ENCODE measurements at places on chromosomes 2 and 18.

- no peak for DNase-seq
These were observed 700.0 kb upstream of the SOX11 start for GRCh38 chr2:4992226-4992625.

GRCh38 chr2:227450311-227450841 lies 21.6 kb upstream of the AGFG1 start:
- no peak for DNase-seq

GRCh38 chr2:182522972-182523473 lies 96.2 kb upstream of the PDE1A start:
- no peak for DNase-seq

DNA sequence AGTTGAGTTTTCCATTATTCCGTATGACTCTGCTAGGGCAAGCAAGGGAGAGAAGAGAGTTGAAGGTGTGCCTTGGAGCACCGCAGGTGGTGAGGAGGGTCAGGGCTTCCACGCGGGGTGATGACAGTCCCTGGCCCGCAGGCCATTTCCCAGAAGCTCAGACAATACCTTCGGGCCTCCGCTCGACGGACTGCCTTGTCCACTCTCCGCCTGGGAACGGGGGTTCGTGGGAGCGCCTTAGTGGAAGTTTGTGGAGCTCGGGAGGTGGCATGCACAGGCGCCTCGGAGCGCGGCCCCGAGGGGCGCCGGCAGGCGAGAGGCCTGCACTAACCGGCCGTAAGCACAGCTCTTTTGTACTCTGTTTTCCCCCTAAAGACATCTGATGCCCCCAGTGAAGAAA lies 69.8 kb downstream of the ARHGEF33 start:
- DNase-seq: no peak

- DNase-seq: no peak
These were observed 68.1 kb downstream of the ADNP2 start for GRCh38 chr18:80177128-80177527.

DNA sequence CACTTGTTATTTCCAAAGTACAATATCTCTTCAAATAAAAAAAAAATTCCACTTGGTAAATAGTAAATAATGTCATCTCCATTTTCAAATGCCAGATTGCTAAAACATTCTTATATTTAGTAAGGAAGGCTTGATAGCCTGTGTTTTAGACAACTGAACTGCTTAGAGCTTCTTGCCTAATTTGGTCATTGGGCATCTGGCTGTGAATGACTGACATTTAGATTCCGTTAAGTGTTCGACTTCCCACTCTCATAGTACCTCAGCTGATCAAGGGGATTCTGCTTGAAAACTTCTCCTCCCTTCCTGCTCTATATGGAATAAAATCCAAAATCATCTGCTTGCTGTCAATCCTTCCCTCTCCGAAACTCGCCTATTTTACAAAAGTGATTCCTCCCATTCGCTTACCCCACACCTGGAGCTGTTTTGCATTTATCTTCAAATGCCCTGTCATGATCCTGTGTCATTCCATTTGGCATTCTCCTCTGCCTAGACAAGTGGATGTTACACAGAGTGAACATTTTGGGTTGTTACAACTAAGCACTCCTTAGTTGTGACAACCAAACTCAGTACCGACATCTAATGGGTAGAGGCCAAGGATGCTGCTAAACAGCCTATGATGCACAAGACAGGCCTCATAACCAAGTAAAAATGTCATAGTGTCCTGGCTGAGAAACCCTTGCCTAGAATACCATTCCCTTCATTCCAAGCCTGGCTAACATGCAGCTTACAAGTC lies 181.0 kb downstream of the CDH2 start:
- DNase-seq: no peak

- no peak for DNase-seq
These were observed 32.1 kb downstream of the ATOH8 start for GRCh38 chr2:85785871-85786270.

DNA sequence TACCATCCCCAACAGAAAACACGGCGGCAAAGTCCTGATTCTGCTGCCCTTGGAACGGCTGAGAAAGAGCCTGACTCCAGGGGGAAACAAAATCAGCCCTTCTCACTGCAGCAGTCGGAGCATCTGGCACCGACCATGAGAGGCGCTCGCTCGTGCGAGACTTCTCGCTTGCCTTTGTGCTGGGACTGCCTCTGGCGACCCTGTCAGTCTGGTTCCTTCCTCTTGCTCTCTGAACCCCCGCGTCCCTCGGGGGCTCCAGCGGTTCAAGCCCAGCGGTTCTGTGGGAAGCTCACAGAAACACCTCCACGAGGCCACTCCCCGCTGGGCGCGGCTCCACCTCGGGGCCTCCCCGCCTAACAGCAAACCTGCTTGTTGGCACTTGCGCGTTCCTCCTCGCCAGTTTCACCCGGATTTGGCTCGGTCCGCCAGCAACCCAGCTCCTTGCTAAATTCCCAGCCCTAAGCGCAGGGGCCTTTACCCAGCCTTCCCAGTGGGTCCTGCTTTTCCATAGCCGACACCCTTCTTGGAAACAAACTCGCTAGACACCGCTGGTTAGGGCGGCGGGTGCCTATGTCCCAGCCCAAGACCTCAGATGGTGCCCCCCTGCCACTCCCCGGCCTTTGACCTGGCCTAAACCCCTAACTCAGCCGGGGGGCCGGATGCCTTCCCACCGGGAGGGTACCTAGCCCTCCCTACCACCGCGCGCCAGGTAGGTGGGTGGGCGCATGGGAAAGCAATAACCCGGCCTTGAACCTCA lies 2.2 kb downstream of the RND3 start:
- DNase-seq: peak; percentile 42

DNA sequence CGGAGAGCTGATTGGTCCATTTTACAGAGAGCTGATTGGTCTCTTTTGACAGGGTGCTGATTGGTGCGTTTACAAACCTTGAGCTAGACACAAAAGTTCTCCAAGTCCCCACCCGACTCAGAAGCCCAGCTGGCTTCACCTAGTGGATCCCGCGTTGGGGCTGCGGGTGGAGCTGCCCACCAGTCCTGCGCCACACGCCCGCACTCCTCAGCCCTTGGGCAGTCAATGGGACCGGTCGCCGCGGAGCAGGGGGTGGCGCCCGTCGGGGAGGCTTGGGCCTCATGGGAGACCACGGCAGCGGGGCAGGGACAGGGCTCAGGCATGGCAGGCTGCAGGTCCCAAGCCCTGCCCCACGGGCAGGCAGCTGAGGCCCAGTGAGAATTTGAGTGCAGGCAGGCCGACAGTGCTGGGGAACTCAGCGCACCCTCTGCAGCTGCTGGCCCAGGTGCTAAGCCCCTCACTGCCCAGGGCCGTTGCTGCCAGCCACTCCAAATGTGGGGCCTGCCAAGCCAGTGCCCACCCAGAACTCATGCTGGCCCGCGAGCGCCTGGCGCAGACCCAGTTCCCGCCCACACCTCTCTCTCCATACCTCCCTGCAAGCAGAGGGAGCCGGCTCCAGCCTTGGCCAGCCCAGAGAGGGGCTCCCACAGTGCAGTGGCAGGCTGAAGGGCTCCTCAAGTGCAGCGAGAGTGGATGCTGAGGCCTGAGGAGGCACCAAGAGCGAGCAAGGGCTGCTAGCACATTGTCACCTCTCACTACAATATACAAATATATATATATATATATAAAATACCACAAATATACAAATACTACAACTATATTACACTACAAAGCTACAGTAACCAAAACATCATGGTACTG lies 100.7 kb downstream of the SPIRE1 start:
- DNase-seq: no peak

- DNase-seq: no peak
These were observed 20.2 kb downstream of the CRACDL start for GRCh38 chr2:98915751-98916358.

GRCh38 chr18:49609256-49610021 lies 47.6 kb downstream of the LIPG start:
- DNase-seq: no peak

DNA sequence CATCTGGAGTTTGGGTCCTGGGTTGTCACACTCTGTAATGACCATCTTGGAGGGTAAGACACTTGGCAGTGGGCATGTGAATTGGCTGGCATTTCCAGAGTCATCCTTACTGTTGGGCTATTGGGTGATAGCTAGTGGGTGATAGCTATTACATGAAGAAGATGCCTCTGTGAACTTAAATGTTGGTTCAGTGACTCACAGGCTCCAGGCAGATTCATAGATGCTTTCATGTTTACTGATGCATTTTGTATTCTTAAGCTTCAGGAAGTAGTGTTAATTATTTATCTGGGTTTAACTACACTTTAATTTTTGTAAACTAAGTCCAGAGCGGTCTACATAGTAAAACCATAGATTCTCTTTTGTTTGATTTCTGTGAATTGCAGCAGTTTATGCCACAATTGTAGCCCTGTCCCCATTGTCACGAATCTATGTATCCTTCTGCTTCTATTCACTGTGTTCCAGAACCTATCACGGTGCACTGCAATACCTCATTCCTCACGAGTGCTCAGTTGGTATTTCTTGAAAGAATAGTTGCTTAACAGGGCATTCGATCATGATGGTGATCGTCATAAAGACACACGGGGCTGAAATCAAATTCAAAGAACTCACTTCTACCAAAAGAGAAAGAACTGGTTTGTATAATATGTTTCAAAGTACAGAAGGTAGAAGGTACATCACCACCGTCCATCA lies 79.7 kb downstream of the GBX2 start:
- DNase-seq: no peak

DNA sequence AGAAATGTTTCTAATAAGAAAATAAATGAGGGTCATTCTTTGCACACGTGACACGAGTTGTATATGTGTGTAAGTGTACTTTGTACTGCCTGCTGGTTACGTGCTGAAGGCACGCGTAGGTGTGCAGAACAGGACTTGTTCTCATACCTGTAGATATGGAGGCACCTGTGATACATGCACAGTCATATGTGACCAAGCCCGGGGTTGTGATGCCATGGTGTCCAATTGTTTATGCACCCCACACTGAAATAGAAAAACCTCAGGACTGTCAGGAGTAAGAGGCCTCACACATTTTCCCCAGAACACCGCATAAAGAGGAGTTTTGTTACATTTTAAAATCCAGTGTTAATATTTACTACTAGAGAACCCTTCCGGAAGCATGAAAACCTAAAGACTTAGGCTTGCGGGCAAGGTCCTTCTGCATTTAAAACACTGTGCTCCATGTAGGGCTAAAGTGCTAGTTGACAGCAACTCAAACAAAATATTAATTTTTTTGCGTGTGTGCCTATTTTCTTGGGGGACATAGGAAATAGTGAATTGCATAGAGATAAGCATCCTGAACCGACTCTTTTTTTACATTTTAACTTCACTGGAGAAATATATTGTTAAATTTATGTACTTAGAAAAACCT lies 9.3 kb downstream of the TSHZ1 start:
- DNase-seq: no peak

DNA sequence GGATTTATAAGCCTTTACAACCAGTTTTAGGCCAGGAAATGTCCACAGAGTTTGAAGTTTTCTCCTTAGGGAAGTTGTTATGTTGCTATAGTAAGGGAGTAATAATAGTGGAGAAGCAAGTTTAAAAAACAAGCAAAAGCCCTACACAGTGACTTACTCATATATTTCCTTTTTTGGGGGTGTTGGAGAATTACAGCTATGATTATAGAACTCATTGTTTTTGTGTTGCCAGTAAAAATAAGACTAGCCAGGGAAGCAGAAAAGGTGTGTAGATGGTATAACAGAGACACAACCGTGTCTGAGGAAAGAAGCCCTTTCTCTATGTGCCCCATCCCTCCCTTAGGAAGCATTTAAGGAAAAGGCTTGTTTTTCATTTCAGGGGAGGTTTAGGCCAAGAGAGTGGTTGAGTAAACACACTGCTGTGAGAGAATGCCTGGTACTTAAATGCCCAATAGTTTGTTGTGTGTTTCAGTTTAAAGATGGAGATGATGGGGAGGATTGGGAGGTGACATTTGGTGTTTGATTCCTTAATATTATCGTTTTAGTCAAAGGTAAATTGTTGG lies 2.3 kb downstream of the VAPA start:
- no peak for DNase-seq

GRCh38 chr2:158042666-158043065 lies 59.0 kb upstream of the UPP2 start:
- no peak for DNase-seq

- no peak for DNase-seq
These were observed 85.3 kb downstream of the PIEZO2 start for GRCh38 chr18:11064106-11064505.

- DNase-seq: no peak
These were observed 94.3 kb downstream of the RNF144A start for GRCh38 chr2:7011356-7012083.
